ENCODE measurements at places on chromosomes 5 and 9.

DNA sequence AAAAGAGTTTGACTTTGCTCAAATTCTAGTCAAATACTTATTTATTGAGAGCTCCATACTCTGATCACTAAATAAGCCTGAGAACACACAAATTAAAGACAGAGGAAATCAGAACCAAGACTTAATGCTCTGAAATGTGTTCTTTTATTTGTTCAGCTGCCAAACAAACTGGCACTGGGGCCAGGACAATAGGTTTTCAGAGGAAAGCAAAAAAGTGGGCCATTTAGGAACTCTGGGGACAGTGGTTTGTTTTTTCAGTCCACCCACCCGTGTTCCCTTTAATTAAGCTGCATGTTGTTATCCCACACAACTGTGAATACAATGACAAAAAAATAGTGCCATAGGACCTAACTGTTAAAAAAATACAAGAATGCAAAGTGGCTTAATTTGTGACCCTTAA, 95.4 kb upstream of the RETREG1 start:
- DNase-seq, result no peak

GRCh38 chr9:114271556-114272510, 51.1 kb upstream of the ORM1 start:
- no peak for DNase-seq

DNA sequence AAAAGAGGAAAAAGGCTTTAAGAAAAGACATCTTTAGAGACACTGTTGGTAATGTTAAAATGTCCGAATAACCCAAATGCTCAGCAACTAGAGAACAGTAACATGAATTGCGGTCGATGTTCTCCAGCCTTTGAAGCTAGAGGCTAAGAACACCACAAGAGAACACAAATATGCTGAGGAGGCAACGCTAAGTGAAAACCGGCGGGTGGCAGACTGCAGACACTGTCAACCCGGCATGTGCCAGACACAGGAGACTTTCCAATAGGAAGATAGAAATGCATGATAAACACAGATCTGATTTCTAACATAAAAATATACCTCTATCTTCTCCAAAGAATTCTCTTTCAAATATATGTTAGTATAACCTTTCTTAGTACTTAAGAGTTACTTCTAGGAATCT, 18.4 kb upstream of the DDX41 start:
- DNase-seq, result no peak

GRCh38 chr9:109856785-109857184, 76.8 kb downstream of the PALM2AKAP2 start:
- DNase-seq, result no peak

GRCh38 chr9:118782790-118783463, 586.3 kb downstream of the BRINP1 start:
- DNase-seq, result no peak

- no peak for DNase-seq
Measured at GRCh38 chr5:127428748-127429147, 88.7 kb upstream of the PRRC1 start.

DNA sequence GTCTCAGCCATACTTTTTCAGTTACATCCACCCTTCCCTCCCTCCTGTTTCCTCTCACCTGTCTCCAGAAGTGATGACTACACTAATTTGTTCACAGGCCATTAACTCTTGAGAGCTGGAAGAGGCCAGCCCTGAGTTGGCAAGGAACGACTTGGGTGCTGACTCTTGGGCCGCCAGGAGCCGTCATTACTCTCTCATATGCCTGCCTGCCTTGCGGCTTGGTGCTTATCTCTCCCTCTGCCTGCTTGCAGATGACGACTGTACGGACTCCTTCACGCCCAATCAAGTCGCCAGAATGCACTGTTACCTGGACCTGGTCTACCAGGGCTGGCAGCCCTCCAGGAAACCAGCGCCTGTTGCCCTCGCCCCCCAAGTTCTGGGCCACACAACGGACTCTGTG, 66.1 kb downstream of the PAPPA start:
- no peak for DNase-seq

GRCh38 chr9:127711226-127711701, 4.2 kb downstream of the PTRH1 start:
- DNase-seq, result no peak

DNA sequence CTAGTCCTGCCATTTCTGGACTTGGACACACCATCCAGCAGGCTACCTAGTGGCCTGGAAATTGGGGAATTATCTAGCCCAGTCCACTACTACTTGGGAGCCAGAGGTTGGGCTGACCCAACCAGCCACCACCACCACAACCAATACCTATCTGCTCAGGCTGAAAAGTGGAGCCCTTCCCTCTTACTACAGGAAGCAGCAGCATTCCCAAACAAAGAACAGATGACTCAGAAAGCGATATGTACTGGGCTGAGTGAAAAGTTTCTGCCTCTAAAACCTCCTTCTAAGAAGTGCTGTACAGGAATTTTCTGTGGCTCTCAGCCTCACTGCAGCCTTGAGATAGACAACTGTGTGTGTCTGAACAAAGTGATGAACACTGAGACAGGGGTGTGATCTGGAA, 279.4 kb downstream of the CDH10 start:
- no peak for DNase-seq

DNA sequence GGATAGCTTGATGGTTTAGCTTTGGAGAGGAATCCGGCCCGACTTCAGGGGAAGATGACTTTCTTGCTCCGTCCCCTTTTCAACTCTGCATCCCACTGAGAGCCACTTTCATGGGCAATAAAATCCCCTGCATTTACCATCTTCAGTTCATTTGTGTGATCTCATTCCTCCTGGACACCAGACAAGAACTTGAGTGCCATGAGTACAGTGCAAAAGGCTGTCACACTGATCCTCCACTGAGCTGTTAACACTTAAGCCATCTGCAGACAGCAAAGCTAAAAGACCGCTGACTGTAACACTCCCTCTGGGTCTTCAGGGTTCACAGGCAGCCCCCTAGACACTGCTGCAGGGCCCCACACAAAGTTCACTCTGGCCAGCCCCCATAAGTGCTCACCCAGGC, 48.3 kb upstream of the TCERG1 start:
- DNase-seq, result no peak

DNA sequence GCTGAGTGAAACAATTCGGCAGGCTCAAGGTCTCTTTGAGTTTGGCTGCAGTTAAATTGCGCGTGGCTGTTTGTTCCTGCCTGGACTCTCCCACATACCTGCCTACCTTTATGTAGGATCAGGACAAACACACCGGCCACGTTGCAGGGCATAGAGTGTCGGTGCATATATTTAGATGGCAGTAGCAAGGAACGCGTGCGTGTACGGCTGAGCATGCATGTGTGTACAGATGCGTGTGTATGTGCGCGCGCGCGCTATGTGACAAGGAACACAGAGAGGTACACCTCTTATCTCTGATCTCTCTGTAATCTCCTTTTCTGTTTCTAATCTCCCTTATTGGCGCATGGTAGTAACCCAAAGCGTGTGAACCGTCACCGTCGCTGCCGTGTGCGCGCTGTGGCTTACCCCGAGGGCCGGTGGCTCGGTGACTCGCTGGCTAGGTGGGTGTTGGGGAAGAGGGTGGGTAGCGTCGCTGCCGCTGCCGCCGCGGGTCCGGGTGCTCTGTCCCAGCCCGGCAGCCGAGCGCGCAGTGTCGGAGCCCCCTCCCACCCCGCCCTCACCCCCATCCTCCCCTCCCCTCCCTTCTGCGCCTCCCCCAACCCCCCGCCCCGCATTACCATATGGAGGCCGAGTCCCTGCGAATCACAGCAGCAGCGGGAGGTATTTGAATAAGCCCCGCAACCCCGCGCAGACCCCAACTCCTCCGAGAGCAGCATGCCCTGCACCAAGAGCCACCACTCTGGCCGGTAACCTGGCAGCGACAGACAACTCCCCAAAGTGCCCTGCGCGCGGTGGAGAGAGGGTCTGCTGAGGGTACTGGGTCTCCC, 204.8 kb downstream of the MEF2C start:
- DNase-seq, result no peak
